ENCODE measurements at places on chromosomes 7 and 10.

DNA sequence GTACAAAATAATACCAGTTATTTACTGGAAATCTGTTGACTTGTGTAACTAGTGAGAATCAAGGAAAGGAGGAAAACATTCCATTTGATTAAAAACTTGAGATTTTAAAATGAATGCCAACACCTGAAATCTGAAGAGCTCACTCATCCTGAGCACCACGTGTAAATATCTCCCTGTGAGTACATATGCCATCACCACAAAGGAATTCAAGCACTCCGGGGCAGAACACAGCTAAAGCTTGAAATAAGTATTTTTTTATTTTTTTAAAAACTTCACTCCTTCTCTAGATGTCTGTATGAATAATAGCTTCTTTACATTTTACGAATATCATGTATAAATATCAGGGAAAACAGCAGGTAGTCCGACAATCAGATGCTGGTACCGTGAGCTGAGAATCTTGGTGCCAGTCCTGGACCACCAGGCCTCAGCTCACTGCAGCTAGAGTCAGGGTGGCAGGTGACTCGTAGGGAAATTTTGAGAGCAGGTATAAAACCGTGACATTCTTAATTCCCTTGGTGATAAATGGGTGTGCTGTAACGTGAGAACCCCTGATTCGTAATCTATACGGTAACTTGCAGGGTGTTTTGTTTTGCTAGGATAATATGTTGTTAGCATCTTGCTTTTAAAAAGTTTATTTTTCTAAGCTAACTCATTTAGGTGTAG, 12.7 kb downstream of the LMTK2 start:
- DNase-seq, result no peak

GRCh38 chr10:114682121-114682520, 24.0 kb upstream of the ABLIM1 start:
- no peak for DNase-seq

DNA sequence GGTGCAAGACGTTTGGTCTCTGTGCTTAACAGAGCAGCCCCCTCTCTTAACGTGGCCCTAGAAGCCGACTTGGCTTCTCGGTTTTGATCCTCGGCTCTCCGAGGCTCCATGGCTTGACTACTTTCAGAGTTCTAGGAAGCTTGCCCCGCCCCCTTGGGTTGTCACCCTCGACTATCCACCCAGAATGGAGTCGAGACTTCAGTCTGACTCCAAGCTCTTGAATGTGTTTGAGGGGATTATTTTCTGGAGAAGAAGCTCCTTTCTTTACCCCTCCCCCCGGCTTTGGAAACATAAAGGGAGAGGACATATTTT, 448 bp downstream of the SEC24C start:
- DNase-seq, result no peak

GRCh38 chr10:71188201-71188600, 24.2 kb upstream of the UNC5B start:
- no peak for DNase-seq

DNA sequence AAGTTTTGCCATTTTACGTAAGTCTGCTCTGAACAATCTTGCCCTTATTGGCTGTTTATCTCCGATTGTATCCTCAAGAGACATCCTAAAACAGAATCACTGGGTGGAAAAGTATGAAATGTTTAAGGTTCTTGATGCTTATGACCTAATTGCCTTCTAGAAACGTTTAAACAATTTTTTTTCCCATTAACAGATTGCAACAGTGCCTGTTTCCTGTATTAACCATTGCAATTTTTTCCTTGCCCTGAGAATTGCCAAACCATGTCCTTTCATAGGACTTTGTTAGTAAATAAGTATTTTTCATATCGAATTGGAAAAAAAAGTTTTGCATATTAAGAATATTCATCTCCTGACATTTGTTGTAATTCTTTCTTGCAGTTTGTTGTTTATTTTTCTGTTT, 639.8 kb downstream of the INHBA start:
- no peak for DNase-seq
